ENCODE measurements at places on chromosomes 2 and 18. TPM values are rescaled to one million over a fixed set of nuclear protein-coding genes. Genes with fewer than 3 reads are reported as not detected.

Gene LBX2
- 9.3 TPM for total RNA-seq

DNA sequence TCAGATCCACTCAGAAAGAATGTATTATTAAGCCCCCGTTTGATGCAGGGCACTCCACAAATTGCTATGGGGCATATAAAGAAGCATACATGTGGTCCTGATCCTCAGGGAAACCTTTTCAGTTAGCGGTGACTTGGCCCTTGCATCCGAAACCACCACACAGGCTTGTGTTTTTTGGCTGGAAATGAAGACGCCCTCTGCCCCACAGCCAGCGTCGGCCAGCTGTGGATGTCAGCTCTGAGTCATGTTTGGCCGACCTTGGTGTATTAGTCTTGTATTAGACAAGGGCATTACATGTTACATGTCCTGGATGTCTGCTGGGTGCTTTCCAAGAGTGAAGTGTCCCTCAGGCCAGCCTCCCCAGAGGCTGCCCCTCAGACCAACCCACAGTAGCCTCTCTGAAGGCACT, 107.6 kb upstream of the MAP3K20 start:
- no peaks in the 10 kb centered on the region for H3K36me3 ChIP-seq
- no peak for DNase-seq
- no peak overlapping the region for H3K27ac ChIP-seq

Gene UGT1A10
- not detected for total RNA-seq

GRCh38 chr18:58221060-58221725, 177.2 kb downstream of the NEDD4L start:
- peak overlapping the region; percentile 55 for H3K27ac ChIP-seq
- no peaks in the 10 kb centered on the region for H3K36me3 ChIP-seq
- DNase-seq: no peak
- peaks cover 58% of the 10 kb centered on the region for H3K4me1 ChIP-seq
- peak overlapping the region; percentile 32 for H3K4me3 ChIP-seq

Gene DNAJC5G
- not detected for total RNA-seq

Gene CD226
- 0.55 TPM for total RNA-seq

Gene MEIS1
- total RNA-seq: 306 TPM

Gene KCNF1
- 0.71 TPM for total RNA-seq

Gene TBR1
- not detected for total RNA-seq

Measured in progenitor cell of endocrine pancreas (in vitro differentiated cells).